ENCODE measurements at places on chromosomes 6 and 20. TPM values are rescaled to one million over a fixed set of nuclear protein-coding genes. Genes with fewer than 3 reads are reported as not detected.

The MOCS1 gene
- total RNA-seq, result 13.6 TPM

DNA sequence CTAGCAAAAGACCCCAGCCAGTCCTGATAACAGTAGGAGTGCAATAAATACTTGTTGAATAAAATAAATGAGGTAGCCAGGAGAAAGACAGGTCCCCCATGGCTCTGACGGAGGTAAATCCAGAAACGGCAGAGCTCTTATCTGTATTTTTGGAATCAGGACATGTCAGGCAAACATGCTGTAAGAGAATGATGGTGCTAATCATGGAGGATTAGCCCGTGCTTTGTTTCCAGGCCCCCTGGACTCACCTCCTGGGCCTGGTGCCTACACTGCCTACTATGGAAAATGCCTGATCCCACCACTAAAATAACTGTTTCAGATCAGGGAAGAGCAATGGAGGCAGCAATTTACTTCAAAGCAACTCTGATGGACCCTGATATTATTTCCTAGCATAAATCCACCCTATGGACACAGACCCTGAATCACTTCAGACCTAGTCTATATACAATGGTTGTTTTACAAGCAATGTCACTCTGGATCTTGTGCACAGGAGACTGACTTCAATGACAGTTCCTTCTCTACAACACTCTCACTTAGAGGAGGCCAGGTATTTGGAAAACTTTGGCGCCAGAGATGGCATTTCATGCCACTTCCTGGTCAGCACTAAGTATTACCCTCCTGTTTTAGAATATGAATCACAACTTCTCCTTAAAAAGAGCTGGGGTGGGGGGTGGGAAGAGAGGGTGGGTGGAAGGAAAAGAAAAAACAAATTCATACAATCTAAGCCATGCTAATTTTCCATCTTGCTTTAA is 6.4 kb downstream of the MRPL14 start:
- no peak for DNase-seq

DNA sequence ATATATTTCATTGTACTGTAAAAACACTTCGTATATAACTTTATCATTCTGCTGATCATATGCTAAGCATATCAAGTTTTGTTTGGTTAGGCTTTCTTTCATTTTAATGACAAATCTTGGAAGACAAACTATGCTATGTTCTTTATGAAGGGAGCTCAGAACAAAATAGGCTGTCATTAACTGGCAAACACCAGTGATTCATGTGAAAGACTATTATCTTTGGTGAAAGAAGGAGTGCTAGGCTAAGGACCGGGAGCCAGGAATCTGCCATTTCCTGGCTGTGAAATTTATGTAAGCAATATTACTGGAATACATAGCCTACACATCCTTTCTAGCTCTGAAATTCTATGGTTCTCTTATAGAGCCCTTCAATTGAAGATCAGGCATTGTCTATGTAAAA is 136.2 kb upstream of the CCN2 start:
- no peak for DNase-seq

GRCh38 chr20:23541330-23541729 is 27.0 kb downstream of the CST9L start:
- DNase-seq, result no peak
